ENCODE measurements at places on chromosomes 13 and 19.

DNA sequence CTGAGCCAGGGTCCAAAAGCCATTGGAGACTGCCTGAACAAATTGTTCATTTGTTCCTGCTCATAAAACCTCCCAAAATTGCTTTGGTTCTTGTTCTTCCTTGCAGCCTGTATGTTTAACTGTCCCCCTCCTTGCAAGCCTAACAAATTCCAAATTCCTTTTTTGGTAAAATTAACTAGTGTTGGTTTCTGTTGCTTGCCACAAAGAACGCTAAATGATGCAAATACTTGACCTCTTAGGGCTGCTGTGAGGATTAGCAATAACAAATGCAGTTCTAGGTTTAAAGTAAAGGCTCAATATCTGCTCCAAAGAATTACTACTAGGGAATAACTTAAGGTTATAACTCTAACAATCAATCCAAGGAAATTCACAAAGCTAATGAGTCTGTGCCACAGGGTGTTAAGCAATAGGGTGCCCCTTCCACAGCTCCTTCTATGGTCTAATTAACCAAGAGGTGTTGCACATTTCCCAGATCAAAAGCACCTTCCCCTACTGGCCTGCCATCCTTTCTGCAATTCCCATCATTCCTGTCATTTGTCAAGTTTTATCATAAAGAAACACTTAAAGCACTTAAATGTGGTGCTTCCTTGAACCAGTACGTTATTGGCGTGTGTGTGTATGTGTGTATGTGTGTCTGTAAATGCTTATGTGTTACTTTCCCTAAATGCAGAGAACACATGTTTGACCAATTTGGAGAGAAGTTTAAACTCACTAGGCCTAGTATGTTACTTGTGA, 110.2 kb downstream of the RAP2A start:
- no peak for DNase-seq

- DNase-seq: no peak
Observed at GRCh38 chr13:39266426-39266825, 228.2 kb downstream of the NHLRC3 start.

- no peak for DNase-seq
Observed at GRCh38 chr13:103031332-103031873, 34.8 kb downstream of the SLC10A2 start.

GRCh38 chr19:5563935-5564612, 3.7 kb downstream of the TINCR start:
- DNase-seq: no peak

GRCh38 chr19:52028027-52028779, at the start of gene ZNF614:
ZNF614 (minus strand) TSS chr19:52028379; CDS start chr19:52025745, 2,634 bp downstream.
- DNase-seq: peak; percentile 90

GRCh38 chr13:77040835-77041234, 13.9 kb upstream of the FBXL3 start:
- DNase-seq: no peak

DNA sequence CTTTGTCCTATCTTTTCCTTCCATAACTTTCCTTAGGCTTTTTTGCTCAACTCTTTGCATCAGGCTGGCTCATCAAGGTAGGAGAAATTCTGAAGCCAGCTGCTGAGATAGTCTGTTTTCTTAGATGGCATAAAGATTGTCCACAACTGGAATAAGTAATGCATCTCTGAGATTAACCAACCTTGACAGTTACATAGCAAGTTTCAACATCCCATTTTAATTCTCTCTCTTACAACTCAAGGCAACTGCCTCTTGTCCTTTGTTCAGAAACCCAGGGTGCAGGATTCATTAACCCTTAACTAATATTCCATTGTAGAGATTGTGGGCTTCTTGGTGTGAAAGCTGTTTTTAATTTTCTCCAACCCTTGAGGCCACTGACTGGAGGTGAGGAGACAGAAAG, 239.2 kb downstream of the LACC1 start:
- no peak for DNase-seq

DNA sequence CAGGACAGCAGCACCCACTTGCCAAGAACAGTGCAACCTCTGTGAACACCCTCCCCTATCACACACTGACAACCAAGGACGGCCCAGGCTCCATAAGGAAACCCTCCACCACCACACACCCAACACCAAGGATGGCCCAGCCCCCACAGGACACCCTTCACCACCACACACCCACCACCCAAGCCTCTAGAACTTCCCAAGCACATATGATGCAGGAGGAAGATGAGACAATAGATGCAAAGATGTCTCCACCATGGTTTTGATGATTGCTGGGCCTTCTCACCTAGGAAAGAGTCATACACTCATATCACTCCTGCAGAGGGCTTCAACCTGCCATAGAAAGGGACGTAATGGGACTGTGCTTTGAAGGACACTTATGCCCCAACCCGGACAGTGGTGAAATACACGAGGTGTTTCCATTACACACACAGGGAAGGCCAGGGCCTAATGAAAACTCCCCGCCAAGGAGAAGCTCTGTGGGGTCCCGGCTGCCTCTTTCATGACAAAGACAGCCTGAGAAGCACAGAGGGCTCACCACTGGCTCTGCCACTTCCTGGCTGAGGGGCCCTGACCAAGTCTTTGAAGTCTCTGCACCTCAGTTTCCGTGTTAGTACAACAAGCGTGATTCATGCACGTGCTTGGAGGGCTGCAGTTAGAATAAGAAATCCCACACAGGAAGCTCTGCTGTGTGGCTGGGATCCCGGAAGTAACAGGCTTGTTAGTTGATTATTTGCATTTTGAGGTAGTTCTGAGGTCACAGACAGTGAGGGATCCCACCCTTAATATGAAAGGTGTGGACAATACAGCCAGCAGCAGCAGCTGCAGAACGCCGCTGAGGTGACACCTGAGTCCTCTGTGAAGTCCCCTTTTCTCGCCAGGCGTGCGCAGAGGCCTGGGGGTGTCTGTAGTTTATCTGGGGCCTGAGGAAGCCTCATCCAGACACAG, 61.9 kb upstream of the ATP12A start:
- no peak for DNase-seq

DNA sequence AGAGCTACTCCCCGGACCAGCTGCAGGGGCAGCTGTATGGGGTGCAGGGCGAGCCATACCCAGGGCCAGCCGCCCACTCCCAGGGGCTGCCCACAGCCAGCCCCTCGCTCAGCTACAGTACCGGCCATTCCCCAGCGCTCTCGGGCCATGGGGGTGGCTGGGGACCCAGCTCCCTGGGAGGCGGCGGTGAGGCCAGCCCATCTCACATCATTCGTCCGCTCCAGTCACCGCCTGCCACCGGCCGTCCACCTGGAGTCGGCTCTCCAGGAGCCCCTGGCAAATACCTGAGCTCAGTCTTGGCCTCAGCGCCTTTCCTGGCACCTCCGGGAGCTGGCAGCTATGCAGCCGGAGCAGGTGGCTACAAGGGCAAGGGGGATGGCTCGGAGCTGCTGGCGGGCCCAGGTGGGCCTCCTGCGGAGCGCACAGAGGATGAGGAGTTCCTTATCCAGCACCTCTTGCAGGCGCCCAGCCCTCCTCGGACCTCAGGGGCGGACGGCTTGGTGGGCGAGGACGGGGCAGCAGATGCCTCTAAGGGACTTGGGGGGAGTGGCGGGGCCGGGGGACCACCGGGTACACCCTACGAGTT, 4.9 kb downstream of the PRR12 start:
- no peak for DNase-seq

DNA sequence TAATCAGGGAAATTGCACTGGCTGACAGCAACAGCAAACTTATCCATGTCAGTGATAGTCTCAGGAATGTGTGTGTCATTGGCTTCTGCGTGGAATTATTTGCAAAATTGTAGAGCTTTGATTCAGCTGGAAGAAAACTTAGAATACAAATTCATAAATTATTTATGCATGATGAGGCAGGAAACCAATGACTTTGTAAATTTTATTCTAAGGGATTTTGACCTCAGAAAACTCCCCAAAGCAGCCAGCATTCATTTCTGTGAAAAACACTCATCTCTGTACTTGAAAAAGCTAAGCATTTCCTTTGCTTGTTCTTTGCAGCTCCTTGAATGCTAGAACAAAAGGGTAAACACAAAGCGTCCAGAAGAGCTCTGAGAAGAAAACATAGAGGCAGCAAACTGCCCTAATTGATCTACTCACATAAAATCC, 162.4 kb downstream of the DCT start:
- no peak for DNase-seq

- no peak for DNase-seq
Observed at GRCh38 chr13:101424381-101425155, 8.3 kb upstream of the NALCN start.

DNA sequence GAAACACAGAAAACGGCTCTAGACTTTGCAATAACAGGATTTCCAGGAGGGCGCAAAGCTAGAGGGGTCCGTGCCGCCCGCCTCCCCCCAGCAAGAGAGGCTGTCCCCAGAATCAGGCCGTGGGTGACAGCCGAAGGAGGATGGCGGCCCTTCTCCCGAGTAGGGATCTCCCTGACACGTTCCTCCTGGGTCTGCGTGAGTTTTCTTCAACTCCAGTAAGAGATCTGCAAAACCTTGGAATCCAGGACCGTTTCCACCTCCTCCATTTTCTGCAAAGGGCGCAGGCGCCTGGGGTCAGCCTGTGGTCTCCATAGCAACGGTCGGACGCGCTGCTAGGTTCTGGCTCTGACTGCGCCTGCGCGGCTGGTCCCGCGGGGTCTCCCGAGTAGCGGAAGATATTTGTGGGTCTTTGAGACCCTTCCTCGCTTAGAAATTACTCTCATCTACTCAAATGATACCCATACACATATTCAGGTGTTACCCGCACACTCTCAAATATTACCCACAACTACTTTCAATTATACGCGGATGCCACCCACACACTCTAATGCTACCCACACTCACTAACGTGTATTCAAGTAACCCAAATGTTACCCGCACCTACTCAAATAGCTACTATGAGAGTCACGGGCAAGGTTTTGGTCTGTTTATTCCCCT, 2.1 kb downstream of the PNMA8C start:
- DNase-seq: peak; percentile 86

- no peak for DNase-seq
Observed at GRCh38 chr13:49833402-49833801, 40.9 kb upstream of the KPNA3 start.

GRCh38 chr13:51644654-51645053, 60.4 kb downstream of the WDFY2 start:
- no peak for DNase-seq

DNA sequence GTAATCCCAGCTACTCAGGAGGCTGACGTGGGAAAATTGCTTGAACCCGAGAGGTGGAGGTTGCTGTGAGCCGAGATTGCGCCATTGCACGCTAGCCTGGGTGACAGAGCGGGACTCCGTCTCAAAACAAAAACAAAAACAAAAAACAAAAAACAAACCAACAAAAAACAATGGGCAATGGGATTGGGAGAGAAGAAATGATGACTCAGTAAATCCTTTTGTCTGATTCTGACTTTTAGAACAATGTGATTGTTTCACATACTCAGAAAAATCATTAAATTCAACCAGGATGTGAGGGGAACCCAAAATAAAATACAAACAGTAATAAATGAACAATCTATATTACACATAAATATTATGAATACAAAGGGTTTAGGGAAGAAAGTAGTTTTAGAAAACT, 5.1 kb downstream of the ZNF565 start:
- no peak for DNase-seq

DNA sequence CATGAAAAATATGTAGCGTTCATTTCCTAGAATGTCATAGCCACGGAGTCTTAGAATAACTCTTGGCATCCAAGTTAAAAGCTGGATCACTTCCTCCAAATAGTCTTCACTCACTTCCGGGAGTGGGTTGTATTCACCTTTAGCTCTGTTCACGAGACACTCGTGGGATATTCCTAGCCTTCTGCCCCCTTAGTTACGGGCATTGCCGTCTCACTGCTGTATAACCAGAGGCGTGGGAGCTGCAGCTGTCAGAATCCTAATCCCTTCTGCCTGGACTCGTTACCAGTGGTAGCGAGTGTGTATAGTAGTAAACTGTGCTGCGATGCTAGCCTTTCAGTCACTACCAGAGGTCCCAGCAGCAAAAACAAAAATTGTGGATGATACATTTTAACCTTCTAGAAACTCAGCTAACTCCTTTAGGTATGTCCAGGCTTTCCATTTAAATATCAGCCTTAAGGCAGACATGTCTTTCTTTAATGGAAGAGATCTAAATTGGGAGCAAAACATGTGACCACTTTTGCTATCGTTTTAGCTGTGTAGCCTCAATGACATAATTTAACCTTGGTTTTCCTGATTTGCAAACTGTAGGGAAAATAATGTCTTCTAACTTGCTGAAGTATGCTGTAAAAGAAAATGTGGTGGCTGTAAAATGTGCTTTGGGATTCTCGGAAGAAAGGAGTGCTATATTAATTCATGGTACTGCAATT, 34.1 kb downstream of the ERCC5 start:
- DNase-seq: no peak

- DNase-seq: no peak
Observed at GRCh38 chr19:12954612-12954962, 2.4 kb downstream of the GADD45GIP1 start.

GRCh38 chr13:99972190-99972731, 694 bp upstream of the ZIC5 start:
- DNase-seq: no peak

DNA sequence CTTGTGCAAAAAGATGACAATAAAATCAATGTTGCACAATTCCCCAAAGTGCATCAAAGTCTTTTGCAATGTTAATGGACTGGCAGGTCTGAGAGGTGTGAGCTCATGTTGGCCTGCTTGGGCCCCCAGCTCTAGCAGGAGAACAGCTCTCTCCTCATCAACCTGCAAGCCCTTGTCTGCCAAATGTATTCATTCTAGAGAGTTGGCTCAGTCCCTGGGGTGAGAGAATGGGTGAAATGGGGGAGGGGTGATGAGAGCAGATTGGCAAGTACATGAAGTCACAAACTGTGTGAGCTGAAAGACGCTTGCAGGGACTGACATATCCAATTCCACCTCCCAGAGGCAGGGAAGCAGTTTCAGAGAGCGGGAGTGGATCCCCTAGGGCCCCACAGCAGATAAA, 465.1 kb upstream of the ZNF507 start:
- DNase-seq: no peak

GRCh38 chr13:99963816-99964339, 7.7 kb downstream of the ZIC5 start:
- DNase-seq: no peak

- no peak for DNase-seq
Observed at GRCh38 chr13:21218351-21219035, 42.0 kb downstream of the MRPL57 start.

- DNase-seq: no peak
Observed at GRCh38 chr13:25973576-25973975, 78.2 kb downstream of the SHISA2 start.

DNA sequence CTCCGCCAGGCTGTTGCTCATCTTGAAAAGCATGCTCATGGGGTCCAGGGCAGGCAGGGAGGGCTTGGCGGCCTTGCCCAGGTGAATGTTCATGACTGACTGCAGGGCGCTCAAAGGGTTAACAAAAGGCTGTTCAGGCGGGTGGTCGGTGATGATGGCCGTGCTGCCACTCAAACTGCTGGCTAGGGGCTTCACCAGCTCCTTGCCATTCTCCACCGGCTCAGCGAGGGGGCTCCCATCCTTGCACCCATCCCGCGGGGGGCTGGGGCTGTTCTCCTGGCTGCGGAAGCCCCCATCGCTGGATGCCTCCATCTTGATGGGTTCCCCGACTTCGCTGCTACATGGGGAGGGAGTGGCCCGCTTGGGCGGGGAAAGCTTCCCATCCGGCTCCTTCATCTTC, 71.7 kb downstream of the TSHZ3 start:
- no peak for DNase-seq

All from type B pancreatic cell (in vitro differentiated cells).